Activated CD4-positive, alpha-beta T cell treated with anti-CD3 and anti-CD28 coated beads, Interleukin-2, amount 10 ng/mL, durations not matched to agents 24 days and 14 days (primary cell): ENCODE measurements at places on chromosomes 2 and 18.

GRCh38 chr2:127324635-127325034, 30.7 kb upstream of the ERCC3 start:
- no peak for DNase-seq

GRCh38 chr18:8800876-8801262, 95.5 kb downstream of the MTCL1 start:
- no peak for DNase-seq

DNA sequence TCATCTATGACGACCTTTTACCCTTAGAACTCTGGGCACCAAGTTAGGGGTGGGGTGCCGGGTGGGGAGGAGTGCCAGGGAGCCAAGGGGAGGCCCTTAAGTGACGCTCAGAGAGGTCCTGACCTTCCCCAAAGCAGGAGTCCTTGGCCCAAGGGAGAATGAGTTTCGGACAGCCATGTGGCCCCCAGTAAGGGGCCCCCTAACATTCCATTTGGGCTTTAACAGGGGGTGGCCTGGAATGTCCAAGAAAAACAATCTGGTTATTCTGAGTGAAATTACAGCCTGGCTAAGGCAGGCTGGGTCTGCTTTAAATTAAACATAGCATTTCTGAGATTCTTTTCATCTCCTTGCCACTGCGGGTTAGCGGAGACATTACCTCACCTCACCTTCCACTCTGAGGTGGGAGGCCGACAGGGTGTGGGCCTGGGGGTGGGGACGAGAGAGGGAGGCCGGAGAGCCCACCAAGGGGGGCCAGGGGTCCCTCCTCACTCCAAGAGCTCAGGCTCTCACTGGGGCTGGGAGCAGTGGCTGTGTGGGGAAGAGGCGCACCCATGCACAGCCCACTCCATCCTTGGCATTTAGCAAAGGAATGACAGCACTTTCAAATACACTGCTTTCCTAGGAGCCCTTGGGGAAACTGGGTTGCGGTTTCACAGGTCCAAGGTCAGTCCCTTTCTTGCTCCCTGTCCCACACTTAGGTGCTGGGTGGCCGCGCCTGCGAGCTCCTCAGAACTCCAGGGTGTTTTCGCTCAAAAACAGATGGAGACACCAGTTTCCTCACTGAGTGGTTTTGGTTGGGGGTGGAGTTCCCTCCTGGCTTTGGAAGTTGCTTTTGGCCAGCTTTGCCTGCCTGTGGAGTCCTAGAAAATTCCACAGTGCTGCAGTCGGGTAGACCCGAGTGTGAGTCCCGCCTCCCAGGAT, 107.4 kb downstream of the POLR1A start:
- DNase-seq: peak; percentile 70

- DNase-seq: no peak
Observed at GRCh38 chr2:104866883-104867812, 13.2 kb downstream of the POU3F3 start.

DNA sequence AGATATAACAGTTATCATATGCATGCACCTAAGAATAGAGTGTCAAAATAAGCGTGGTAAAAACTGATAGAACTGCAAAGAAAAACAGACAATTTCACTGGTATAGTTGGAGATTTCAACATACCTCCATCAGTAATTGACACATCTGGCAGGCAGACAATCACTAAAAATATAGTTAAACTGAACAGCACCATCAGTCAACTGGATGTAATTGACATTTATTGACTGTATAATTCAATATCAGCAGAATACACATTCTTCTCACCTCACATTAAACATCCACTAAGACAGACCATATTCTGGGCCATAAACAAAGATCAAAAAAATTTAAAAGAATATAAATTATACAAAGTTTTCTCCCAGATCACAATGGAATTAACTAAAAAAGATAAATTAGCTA, 378.5 kb upstream of the RGPD4 start:
- DNase-seq: no peak

DNA sequence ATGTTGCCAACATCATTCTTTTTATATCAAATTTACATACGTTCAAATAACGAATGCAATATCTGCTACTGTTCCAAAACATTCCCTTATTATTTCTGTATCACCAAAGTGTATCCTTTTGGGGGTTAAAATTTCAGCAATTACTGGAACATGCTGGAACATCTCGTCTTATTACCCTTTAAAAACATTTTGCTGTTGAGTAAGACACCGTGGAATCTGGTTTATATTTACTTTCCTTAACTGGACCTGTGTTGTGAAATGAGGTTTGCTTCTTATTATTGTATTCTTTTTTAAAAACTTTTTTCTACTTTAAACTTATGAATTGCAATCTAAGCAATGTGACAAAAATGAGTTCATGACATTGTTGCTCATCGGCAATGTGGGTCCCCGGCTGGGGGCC, 87.4 kb upstream of the PTPRM start:
- DNase-seq: no peak

DNA sequence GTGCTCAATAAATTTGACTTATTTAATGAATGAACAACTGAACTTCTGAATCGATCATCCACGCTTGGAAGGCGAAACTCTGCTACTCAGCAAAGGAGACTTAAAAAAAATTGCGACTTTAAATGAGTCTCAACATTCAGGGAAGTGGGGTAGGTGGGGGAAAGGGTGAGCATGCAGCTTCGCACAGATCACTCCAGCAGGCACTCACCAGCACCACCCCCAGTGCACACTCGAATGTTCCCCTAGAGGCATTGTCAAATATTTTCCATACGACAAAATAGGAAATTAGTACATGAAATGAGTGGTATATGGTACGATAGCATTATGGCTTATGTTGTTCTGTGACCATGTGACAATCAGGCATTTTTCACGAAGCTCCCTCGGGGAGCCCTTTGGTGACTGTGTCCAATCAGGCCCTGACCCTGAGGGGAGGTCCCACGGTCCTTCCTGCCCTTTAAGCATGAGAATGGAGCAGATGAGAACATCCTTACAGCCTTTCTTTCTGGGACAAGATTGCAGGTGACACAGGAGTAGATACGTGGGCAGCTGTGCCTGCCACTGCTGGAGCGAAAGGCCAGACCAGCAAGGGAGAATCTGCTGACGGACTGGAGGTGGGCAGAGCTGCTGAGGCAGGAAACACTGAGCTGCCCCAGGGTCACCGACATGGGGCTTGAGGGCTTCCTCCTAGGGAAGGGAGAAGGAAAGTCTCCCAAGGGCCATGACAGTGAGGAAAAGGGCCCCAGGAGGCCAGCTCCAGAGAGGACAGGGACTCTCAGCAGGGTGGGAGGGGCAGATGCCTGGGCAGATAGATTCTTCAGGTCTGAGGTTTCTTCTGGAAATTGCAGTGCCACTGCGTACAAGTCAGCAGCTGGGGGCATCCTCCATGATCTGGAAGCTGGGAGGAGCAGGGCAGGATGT, 101.3 kb upstream of the ID2 start:
- no peak for DNase-seq

- DNase-seq: peak; percentile 92
Observed at GRCh38 chr2:240437861-240438809, 2.7 kb downstream of the GPC1 start.

GRCh38 chr2:172437419-172438341, 10.3 kb downstream of the ITGA6 start:
- peak; percentile 78 for DNase-seq

DNA sequence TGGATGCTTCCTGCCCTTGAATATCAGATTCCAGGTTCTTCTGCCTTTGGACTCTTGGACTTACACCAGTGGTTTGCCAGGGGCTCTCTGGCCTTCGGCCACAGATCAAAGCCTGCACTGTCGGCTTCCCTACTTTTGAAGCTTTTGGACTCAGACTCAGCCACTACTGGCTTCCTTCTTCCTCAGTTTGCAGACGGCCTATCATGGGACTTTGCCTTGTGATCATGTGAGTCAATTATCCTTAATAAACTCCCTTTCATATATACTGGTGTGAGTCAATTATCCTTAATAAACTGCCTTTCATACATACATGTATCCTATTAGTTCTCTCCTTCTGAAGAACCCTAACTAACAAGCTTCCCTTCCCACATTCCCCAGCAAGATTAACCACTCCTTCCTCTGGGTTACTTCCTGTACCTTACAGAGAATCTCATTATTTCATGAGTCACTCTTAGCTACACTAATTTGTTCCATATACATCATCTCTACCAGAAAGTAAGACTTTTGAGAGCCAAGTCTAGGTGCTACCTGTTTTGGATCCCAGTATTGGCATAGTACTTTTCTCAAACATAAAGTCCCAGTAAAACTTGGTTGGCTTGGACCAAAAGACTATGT, 31.3 kb upstream of the LRATD1 start:
- no peak for DNase-seq

DNA sequence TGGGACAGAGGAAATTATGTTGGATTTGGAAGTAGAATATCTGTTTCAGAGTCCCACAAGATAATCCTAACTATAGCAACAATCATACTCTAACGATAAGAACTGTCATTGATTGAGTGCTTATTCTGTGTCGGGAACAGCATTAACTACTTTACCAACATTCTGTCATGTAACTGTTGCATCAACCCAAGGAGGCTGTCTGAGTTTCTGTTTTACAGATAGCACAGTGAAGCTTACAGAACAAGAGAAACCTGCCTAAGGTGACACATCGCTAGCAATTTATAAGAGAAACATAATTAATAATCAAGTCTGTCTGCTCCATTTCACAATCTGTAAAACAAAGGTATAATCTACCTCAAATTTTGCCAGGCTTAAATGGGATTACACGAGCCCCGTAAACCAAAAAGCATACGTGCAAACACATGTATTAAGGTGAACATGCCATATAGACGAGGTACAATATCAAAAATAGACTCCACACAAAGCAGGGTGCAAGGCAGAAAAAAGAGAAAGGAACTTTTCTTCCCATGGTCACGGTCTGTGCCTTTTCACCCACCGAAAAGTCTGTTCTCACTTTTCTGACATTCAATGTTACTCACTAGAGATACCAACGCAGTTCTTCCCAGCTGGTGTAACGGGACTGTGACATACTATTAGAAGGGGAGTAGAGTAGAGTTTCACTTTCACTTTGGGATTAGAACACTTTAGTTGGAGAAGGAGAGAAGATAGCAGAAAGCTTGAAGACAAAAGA, 37.2 kb upstream of the SLC8A1 start:
- peak; percentile 58 for DNase-seq

DNA sequence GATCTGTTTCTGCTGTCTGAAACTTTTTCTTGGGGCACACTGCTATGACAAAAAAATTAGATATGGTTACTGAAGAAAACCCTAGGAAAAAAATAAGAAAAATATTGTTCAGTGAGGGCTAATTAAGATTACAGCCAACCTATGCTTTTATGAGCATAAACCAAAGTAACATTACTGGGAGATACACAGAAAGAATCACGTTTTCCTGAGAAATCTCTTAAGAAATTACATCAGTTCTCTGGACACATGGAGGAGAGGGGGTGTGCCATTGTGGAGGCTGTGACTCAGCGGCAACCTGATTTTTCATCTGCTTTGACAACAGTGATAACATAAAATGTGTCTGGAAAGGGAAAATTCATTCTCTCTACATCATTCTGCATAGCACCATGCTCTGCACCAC, 13.4 kb upstream of the NMI start:
- no peak for DNase-seq

DNA sequence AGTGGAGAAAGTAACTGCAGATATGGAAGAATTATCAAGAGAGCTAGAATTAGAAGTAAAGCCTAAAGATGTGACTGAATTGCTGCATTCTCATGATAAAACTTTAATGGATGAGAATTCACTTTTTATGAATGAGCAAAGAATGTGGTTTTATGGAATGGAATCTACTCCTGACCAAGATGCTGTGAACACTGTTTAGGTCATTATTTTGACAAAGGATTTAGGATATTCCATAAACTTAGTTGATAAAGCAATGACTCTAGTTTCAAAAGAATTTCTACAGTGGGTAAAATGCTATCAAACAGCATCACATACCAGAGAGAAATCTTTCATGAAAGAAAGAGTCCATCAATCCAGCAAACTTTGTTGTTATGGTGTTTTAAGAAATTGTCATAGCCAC, 1317.7 kb upstream of the ACVR2A start:
- DNase-seq: no peak

- DNase-seq: no peak
Observed at GRCh38 chr2:218904176-218904575, 23.5 kb downstream of the WNT10A start.

DNA sequence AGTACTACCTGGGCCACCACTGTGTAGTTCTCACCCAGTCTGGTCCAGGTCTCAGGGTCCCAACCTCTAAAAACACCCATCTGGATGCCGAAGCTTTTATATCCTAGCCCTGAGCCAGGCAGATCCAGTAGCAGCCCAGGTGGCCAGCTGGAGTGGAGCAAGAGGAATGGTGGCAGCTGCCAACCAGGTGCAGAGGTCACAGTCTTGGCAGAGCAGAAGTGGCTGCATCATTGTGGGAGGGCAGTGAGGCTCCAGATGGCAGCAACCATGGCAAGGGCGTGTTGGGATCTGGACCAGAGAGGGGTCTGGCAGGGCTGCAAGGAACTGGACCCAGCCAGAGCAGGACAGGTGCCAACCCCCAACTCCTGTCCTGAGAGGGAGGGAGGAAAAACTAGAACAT, 72.2 kb upstream of the AGAP1 start:
- DNase-seq: no peak

- DNase-seq: no peak
Observed at GRCh38 chr2:80291656-80292055, 12.9 kb downstream of the LRRTM1 start.

DNA sequence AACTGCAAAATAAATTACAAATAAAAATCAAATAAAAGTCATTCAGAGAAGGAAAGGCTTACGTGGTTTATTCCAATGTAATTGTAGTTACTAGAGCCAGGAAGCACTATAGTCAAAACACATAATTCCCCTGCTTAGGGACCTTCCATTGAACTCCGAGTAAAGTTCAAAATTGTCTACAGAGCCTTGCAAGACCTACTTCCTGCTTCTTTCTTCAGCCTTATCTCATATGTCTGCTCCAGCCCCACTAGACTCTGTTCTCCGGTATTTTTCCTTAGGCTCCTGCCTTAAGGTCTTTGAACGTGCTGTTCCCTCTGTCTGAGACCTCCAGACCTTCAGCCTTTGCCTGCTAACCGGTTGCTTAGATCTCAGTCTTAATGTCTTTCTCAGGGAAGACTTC, 104.3 kb downstream of the ARL6IP6 start:
- DNase-seq: no peak

- peak; percentile 83 for DNase-seq
Observed at GRCh38 chr2:70340761-70341476, 39.1 kb upstream of the FAM136A start.
